Calu3 (cell line): ENCODE measurements at places on chromosomes 2 and 18.

- no peak for DNase-seq
Observed at GRCh38 chr2:64035072-64035942, 16.1 kb upstream of the VPS54 start.

DNA sequence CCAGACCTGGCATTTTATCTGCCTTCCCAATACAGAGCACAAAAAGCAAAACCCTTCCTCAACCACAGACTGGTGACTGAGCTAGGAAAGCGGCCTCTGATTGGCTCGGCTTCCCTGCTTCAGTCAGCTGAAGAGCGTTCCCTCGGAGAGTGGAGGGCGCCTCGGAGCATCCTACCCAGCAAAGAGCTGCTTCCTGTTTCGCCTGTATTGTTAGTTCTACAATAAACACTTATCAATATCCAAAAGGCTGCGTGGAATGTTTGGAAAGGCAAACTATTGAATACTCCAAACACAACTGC is 125.0 kb downstream of the CACNB4 start:
- DNase-seq, result no peak

DNA sequence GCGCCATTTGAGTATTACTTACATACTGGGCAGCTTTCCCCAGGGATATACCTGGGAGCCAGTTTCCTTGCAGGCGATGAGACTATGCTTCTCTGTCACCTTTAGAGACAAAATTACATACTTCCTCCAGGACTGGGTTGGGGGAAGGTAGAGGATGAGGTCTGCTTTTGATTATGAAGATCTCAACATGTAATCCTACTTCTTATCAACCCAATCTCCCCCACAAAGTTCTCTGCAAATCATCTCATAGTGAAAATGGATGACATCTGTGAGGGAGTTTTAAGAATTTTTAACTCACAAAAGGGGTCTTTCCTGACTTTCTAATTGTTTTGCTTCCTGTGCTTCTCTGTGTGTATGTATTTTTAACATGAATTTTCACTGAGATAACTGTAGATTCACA is 81.9 kb downstream of the TMEM131 start:
- DNase-seq, result no peak

DNA sequence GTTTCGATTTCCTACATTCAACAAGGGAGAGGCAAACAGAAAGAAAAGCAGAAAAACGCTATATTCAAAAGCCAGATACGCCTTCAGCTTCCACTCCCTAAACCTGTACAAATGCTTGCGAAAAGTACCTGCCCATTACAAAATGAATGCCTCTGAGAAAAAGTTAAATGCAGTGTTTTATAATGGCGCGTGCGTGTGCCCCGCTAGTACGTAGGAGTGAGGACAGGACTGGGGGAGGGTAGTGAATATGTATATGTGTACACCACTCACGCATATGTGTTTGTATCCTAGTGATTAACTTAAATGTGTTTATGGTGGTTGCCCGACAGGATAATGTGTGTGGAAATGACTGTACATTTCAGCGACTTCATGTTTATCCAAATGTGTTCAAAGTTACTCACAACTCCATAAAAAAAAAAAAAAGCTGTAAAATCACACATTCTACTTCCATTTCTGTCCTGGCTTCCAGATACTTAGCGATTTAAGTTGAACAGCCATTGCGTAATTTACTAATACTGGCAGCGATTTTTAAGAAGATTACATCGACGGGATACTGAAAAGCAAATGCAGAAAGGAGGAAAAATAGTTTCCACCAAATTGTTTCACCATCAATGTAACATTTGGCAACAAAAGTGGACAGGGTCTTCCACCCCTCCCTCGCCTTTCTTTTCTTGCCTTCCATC is 1.3 kb downstream of the NEUROD1 start:
- no peak for DNase-seq

GRCh38 chr2:100416935-100417710 is at the start of gene CHST10:
Gene CHST10 (minus strand): TSS chr2:100417668. CDS start chr2:100406675, 10,993 bp downstream.
- peak; percentile 68 for DNase-seq

DNA sequence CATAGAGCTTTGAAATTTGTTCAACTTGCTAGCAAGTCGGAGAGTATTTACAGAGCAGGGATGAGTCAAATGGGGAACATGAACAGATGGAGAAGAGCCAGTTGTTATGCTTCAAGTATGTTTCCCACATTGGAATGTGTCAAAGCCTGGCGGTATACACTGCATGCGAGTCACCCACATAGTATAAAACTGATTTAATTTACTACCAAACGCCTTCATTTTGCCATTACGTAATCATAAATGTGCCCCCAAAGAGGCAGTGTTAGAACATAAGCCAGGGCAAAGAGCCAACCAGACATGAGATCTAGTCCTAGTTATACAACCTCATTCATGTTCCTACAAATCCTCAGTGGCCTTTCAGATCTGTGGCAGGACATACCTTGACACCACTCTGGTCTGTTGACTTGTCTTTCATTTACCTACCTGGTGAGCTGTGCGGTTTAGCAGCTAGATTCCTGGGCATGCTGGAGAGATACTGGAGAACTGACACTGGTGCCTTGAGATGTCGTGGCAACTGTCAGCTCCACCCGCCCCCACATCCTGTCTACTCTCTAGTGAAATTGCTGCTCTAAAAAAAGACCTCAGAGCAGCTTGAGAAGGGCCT is 21.7 kb upstream of the NRP2 start:
- DNase-seq, result no peak

DNA sequence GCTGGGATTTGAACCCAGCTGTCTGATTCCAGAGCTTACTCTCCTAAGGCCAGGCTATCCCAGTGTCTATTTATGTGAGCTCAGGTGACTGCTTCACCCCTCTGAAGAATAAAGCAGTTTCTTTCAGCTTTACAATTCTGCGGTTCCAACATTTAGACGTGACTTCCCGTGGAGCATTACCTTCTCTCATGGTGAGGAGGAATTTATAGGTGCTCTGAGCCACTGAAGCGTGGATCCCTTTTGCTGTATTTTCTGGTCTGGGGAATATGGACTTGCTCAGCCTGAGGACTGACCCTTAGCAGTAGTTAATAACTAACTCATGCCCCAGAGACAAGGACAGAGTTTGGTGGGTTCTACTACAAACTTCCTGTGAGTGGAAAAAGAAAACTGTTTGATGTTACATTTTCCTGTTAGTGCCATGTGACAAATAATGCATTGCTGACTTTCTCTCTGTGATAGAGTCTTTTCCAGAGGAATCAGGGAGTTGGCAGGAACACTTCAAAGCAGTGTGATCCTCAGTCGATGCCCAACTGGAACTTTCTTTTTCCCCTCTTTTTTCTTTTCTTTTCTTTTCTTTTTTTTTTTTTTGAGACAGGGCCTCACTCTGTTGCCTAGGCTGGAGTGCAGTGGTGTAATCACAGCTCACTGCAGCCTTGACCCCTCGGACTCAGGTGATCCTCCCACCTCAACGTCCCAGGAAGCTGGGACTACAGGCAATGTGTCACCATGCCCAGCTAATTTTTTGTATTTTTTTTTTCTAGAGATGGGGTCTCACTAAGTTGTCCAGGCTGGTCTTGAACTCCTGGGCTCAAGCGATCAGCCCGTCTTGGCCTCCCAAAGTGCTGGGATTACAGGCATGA is 21.9 kb downstream of the CASP10 start:
- no peak for DNase-seq

- DNase-seq, result peak; percentile 37
Observed at GRCh38 chr2:179861027-179861415, 391 bp downstream of the ZNF385B start.

DNA sequence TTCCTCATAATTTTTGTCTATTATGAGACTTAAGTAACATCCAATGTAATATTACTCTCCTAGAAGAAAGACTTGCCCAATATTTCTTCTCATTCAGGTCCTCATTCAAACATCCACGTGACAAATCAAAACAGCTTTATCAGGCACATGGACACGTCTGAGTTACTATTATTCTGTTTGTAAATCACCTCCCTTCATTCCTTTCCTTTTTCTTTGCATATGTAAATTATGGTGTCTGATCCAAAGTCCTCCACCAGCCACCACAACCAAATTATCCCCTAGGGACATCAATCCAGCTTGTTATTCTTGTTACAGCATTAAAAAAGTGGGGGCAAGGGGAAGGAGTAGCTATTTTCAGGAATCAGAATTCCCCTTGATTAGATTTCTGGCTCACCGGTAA is 7.1 kb downstream of the TMEM163 start:
- DNase-seq, result no peak

GRCh38 chr2:197740200-197740599 is 35.0 kb downstream of the MARS2 start:
- no peak for DNase-seq

GRCh38 chr18:27855486-27855885 is 321.4 kb downstream of the CDH2 start:
- DNase-seq, result no peak

DNA sequence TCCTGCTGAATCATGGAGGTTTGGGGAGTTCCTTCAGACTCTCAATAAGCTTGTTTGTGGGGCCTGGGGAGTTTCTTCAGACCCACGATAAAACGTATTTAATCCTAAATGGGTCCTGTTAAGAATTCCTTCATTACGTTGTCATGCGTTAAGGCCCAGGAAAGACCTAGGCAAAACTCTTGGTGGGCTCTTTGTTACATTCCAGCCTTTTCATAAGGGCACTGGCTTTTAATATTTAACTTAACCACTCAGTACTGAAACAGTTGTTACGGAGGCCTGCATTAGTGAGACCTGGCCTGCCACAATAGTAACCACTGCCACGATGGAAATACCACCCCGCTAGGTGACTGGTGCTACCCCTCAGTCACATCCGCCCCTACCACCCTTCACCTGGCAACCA is 17.5 kb upstream of the BIN1 start:
- DNase-seq, result no peak
